A549 treated with RU486 at 1 μM for 4 hours (cell line): ENCODE measurements at places on chromosomes 6 and 20. TPM values are rescaled to one million over a fixed set of nuclear protein-coding genes. Genes with fewer than 3 reads are reported as not detected.

The HMGCLL1 gene
- total RNA-seq: 0.06 to 0.14 TPM (median 0.08 TPM) in 4 of 5 replicates, not detected in the other

The CST5 gene
- total RNA-seq: not detected in 5 replicates

The BHLHE23 gene
- total RNA-seq: not detected in 5 replicates

The PACRG gene
- total RNA-seq: 0.25 TPM in 1 of 5 replicates, not detected in the others

The IL20RA gene
- total RNA-seq: 0.03 TPM in 1 of 5 replicates, not detected in the others

The LY6G6F gene
- not detected in 5 replicates for total RNA-seq

The LTB gene
- 0.25 to 0.57 TPM (median 0.49 TPM) in 4 of 5 replicates, not detected in the other for total RNA-seq

The ASIP gene
- not detected in 5 replicates for total RNA-seq

The VSX1 gene
- total RNA-seq: 0.74 to 1.6 TPM (median 1.1 TPM) in 5 replicates

The SLC18B1 gene
- total RNA-seq: 4.4 to 6.0 TPM (median 5.3 TPM) in 5 replicates

The COL11A2 gene
- 0.37 to 1.3 TPM (median 0.90 TPM) in 5 replicates for total RNA-seq
